ENCODE measurements at places on chromosomes 3 and 15.

DNA sequence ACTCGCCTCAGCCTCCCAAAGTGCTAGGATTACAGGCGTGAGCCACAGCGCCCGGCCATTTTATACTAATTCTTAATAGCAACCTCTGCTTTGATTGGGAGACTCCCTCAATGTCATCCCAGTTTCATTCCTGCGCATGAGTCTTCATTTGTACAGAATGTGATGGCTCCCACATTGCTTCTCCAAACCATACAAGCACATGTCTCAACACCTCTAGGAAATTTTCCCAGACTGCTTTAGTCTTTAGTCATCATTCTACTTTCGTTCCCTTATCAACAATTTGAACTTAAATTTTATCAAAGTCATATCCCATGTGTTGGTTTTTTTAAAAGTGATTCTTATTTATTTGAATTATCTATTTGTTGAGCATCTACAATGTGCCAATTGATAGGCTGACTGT lies 58.1 kb downstream of the SNX4 start:
- DNase-seq, result no peak

DNA sequence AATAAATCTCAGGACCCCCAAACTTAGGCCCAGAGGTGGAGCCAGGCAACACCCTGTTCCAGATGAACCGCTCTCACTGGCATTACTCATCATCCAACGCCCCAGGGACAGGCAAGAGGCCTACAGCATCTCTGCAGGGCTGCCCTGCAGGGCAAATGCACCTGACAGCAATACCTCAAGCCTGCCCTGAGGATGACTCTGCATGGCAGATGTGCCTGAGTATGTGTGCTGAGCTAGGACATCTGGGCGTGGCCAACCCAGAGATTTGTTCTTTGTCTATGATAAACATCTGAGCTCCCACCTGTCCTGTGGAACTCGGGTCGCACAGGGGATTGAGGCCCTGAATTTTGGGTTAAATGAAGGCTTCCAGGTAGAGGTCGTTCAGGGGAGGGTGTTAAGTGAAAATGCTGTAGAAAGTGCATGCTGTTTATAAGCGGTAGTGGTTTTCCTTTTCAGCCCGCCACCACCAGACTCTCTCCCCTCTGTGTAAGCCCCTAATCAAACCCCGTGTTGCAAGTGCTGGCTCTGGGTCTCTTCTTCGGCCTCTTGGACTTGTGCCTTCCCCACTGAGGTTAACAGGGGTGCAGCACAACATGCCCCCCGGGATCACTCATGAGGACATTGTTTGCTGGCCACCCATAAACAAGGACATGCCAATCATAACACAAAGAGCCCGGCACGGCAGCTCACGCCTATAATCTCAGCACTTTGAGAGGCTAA lies 92.3 kb downstream of the ATP10A start:
- no peak for DNase-seq

- DNase-seq, result peak; percentile 14
Observed at GRCh38 chr3:120145542-120146285, 51.5 kb upstream of the GSK3B start.

GRCh38 chr15:100111125-100112060 lies 230.4 kb downstream of the ADAMTS17 start:
- DNase-seq, result no peak

DNA sequence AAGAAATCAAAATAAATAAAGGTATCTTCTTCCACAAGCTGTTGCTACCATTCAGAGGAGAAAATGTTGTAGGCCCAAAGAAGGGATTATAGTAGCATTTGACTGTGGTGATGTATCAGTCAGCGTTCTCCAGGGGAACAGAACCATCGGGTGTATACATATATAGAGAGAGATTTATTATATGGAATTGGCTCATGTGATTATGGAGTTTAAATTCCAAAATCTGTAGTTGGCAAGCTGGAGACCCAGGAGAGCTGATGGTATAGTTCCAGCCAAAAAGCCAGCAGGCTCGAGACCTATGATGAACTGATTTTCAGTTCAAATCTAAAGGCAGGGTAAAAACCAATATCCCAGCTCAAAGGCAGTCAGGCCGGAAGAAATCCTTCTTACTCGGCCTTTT lies 7.4 kb upstream of the SPG21 start:
- no peak for DNase-seq

DNA sequence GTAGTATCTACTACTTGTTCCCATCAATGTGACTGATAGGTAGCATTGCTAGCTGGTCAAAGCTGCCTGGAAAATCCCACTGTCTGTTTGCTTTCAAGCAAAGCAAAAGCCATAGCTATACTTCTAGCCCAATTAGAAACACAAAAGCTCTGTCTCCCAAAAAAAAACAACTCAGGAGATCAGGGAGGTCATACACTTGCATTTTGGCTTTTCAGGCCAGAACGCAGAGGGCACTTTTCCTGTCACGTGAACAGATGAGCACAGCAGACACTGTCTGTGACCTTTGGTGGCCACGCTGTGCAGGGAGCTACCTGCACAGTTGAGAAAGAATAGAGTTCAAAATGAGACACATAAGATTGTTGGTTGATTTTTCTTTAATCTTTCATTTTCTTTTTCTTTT lies 441.7 kb upstream of the PDZRN3 start:
- no peak for DNase-seq

DNA sequence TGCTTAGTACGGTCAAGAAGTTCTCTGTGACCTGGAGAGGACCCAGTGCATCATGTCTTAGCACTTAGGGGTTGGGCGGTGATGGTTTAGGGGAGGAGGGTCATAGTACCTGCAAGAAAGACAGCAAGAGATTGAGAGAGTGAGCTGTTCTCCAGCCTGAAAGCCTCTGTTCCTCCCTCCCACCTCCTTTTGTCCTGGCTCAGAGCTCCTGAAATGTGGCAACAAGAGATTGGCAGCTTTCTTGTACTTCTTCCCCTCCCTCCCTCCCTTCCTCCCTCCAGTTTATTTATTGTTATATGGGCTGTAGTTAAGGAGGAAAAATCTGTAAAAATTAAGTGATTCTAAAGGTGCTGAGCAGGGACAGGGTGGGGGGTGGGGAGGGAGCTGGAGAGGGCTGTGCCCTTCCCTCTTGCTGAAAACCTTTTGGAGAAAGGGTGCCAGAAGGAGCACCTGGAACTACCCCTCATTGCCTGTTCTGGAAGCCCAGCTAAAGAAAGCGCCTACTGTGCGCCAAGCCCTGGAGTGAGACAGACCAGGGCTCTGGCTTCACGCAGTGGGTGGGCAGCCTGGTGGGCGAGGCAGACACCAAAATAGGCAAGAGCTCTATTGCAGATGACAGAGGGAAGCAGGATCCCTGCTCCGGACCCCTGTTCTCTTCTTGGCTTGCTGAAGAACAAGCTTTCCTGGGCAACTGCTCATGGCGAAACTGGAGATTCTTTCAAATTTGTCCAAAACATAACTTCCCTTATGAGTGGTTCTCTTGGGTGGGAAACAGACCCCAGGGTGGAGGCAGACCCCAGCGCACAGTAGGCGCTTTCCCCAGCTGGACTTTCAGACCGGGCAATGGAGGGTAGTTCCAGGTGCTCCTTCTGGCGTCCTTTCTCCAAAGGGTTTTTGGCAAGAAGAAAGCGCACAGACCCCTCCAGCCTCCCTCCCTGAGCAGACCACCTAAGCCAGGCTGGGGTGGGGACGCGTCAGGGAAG lies 35.6 kb downstream of the LINGO1 start:
- DNase-seq, result no peak

DNA sequence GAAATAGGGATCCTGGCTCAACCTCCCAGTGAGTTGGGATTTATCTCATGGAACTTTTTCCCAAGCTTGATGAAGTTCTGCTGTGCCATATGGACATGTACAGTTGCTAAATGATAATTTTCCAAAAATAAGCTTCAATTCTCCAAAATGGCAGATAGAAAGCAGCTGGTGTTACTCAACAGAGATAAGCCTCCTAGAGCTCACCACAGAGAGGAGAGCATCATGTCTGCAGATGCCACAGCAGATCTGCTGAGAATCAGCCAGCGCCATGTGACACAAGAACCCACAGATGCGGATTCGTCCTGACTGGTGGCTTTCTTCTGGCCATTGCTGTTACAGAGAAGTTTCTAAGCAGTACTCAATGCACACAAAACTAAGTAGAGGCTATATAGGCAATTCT lies 50.6 kb downstream of the AGTR1 start:
- DNase-seq, result no peak

GRCh38 chr3:173275740-173276139 lies 121.8 kb upstream of the NLGN1 start:
- no peak for DNase-seq
